Stimulated activated CD4-positive, alpha-beta T cell treated with anti-CD3 and anti-CD28 coated beads, Interleukin-12 subunit alpha, Interleukin-12 subunit beta, amount 100 ng/mL, for 4 hours (primary cell): ENCODE measurements at places on chromosomes 6 and 20.
A peak's percentile ranks its signal among the peaks of the same experiment; 100 is the strongest.

- DNase-seq = no peak
These were observed 3.3 kb upstream of the ASXL1 start for GRCh38 chr20:32354592-32355416.

DNA sequence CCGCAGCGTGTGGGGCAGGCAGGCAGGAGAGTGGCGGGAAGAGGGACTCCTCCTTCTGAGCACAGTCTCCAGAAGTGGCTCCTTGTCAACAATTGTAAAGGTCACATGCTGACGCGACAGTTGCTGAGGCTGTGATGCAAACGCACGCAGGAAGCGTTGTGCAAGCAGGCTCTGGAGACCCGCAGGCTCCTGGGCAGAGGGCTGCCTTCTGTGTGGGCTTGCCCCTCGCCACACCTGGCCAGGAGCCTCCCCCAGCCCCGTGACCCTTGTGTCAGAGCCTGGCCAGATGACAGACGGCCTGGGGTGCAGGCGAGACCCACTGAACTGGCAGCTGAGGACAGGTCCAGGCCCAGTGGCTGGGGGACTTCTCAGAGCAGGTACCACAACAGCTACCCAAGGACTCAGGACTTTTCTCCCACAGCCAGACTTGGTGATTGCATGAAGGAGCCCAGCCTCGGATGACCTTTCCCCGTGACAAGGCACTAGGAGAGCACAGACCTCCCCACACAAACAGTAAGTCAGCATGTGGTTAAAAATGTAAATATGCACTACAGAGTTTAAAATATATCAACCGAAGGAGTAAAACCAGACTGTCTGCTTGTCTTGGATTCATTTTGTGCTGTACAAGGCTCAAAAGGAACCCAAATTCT, 222.1 kb upstream of the RREB1 start:
- DNase-seq = no peak

DNA sequence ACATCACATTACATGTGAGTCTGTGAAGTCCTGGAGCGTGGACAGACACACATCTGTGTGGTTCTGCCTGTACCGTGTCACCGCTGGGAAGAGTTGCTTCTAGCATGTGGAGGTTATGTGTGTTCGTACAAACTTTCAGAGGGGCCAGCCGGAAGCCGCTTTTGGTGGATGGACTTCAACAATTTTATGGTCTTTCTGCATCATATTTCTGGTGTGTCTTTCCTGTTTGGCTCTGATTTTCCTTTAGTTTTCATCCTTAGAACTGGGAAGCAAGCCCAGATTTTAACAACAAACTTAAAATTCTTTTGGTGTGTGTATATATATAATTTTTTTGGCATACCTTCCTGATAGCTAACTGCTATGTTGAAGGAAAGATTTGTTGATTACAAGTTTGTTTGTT, 71.2 kb downstream of the TIAM2 start:
- DNase-seq = no peak

- peak; percentile 19 for DNase-seq
These were observed 21.3 kb downstream of the TTPAL start for GRCh38 chr20:44496976-44497375.

DNA sequence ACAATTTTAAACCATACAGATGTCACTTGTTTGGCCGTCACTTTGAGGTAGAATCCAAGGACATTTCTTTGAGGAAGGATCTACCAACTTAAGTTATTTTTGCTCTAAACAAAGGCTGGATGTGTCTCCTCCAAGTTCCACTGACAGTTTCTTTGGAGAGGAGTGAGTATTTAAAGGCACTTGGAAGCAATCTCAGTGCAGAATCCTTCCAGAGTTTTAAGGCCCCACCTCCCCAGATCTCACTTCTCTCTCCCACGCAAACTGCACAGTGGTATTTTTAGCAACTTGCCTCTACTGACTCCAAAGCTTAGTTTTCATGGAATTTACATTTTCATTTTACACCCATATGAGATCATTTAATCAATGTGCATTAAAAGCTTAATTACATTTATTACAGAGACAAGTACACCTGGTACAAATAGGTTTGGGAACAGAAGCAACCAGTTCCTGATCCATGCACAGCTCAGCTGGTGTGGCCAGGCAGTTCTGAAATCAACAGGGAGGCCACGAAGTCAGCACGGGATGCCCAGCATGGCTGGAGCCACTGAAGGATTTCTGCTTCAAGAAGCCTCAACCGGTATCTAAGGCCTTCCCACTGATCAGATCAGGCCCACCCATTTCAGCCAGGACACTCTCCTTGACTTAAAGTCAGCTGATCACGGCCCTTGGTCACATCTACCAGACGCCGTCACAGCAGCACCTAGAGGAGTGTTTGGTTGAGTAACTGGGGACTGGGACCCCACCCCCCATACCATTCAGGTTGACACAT, 109.8 kb downstream of the SYCP2 start:
- no peak for DNase-seq

DNA sequence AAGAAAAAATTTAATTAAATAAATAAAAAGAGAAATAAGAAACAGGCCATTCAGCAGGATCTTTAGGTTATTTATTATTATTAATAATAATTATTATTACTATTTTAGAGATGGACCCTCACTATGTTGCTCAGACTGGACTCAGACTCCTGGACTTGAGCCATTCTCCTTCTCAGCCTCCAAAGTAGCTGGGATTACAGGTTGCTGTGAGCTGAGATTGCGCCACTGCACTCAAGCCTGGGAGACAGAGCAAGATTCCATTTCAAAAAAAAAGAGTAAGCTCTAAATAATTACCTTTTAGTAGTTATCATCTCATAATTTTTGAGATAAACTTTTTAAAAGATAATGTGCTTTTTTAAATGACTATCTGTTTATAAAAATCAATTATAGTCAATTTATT, 1102.8 kb upstream of the GJE1 start:
- no peak for DNase-seq

DNA sequence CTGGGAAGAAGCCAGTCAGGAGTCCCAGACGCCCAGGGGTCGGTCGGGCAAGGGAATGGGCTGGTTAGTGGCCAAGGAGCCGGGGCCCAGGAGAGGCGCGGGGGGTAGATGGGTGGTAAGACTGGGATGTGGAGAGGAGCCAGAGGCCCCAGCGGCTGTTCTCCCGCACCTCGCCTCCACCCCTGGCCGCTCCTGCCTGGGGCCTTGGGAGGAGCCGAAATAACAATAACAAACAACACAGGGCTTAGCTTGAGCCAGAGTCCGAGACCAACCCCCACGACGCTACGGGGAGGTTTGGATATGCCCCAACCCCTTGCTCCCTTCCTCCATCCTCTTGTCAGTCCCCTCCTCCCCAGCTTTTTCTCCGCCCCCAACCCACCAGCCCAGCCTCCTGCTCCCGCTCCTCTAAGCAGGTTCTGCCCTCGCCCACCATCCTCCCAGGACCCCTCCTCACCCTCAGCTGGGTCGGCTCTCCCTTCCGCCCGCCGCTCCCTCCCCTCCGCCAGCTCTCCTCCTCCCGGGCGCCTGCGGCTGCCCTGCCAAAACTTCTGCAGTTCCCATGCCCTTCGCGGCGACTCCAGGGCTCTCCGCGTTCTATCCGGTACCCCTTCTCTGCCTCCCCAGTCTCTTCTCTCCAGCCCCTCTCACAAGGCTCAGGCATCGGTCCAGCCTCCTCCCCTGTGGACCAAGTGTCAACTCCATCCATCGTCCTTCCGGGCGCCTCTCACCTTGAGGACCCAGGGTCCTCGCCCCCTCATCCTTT, 1.1 kb downstream of the RNF39 start:
- DNase-seq = no peak

GRCh38 chr20:64167676-64168075, 3.4 kb downstream of the MYT1 start:
- no peak for DNase-seq

GRCh38 chr6:14818422-14818884, 427.4 kb upstream of the JARID2 start:
- DNase-seq = no peak

DNA sequence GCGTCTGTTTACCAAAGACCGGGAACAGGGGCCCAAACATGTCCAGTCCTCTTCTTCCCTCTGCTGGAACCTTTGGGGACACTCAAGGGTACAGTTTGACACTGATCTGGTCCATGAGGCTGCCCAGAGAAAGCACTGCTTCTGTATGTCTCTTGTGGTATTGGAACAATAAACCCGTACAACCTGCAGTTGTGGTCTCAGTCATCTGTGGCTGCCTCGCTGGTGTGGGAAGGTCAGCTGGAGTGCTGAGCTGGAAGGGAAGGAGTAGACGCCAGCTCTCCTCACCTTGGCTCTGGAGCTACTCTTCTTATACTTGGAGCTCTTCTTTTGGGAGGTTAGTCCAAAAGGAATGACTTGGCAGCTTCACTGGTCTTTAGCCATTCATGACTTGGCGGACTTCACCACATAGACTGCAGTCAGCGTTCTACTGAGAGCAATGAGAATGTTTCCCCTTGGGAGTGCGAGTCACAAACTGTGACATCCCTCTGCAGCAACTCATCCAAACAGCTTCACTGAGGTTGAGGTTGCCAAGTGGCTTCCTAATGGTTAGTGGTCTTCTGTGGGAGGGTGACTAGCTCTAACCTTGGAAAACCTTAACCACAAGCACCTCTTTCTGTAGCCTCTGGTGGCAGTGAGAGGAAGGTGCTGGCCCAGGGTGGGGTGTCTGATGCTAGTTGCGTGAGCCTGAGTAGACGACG, 81.2 kb downstream of the ASXL1 start:
- no peak for DNase-seq

DNA sequence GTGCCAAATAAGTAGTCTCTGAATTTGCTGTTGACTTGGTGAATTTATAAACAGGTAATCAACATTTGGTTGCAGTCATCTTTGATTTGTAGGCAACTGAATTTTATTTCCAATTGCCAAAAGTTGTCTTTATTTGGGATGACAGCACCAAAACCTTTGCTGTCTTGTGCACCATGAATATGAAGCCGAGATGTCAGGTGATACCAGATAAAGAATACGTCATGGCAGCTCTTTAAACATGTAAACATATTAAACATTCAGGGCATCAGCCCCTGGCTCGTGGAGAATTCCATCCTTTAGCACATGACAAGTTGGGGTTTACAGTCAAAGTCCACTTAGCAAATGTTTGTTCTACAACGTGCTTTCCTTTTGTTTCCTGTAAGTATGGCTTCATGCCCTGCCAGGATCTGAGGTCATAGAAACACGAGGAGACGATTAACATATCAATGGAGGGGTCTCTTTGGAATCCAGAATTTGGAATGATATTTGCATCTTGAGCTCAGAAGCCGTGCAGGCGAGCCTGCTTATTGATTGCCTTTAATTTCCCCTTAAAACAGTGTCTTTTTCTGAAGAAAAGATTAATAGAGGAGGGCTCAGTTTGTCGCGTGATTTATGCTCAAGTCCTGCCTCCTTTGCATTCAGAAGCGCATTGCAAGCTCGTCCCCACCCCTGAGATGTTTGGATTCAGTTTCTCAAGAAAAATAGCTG, 170.2 kb upstream of the ZNF217 start:
- no peak for DNase-seq

DNA sequence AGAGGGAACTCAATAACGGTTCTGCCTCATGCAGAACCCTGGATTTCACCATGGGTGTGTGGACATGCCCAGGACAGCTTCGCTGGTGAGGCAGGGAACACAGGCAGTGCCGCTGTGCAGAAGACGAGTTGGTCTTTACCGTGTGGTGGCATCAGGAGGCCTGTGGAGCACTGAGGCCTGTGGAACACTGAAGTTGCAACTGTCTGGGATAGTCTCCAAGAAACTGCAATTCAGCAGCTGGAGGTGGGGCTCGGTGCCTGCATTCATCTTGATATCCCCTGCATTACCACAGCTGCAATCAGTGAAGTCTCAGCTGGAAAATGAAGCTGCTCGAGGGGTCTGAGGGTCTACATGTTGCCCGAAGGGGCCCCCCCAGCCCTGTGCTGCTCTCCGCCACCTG, 202.4 kb upstream of the CDH4 start:
- no peak for DNase-seq

DNA sequence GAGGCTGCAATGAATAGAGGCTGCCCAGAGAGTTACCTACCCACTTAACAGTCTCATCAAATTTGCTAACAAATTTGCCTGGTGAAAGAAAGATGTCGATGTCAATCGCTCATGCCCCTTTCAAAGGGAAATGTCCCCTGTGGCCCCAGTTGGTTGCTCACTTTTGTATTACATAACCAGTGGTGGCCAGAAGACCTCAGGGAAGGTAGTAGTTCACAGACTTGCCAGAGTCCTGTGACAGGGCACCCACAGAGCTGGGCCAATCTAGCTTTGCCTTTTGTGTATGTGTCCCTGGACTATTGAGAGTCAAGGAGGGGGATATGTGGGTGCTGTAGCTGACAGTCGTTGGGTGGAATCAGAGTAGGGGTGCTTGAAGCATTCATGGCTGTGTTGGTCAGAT, 70.7 kb upstream of the CCN6 start:
- DNase-seq = no peak
